ENCODE measurements at places on chromosomes 5 and 9.

GRCh38 chr9:99998266-99998665 lies 91.8 kb downstream of the STX17 start:
- no peak for DNase-seq

DNA sequence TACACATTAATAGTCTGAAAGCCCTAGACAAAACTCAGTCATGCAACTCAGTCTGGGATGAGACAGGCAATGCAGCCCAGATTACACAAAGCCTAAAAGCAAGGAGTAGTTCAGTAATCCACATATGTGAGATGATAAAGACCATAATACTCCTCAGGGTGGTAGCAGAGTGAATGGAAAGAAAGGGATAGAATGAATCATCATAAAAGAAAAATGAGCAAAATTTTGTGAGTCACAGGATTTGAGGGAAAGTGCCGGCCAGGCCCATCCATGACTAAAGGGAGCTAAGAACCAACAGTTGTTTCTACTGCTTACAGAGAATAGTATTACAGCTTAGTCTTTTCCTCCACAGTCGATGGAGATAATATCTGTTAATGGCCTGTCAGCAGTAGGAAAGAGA lies 90.0 kb upstream of the POU5F2 start:
- DNase-seq, result no peak

DNA sequence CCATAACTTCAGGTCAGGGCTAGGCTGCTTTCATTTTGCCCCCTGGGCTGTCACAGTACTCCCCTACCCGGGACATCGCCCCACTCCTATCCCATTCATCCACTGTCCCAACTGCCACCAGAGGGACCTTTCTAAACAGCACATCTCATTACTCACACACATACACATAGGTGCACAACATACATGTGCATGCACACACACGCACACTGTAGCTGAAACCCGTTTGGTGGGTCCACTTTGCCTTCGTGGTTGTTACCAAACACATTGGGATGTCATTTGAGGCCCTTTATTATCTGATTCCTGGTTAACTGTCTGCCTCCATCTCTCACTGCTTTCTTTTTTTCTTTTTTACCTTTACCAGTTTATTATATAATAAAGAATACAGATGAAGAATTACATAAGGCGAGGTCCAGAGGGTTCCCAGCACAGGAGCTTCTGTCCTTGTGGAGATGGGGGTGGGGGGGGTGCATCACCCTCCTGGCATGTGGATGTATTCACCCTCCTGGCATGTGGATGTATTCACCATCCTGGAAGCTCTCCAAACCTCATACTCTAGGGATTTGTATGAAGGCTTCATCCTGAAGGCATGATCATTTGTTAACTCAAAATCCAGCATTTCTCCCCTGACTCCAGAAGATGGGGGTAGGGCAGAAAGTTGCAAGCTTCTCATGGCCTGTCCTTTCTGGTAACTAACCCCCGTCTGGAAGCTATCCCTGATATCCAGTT lies 186.0 kb downstream of the GOLPH3 start:
- DNase-seq, result no peak

DNA sequence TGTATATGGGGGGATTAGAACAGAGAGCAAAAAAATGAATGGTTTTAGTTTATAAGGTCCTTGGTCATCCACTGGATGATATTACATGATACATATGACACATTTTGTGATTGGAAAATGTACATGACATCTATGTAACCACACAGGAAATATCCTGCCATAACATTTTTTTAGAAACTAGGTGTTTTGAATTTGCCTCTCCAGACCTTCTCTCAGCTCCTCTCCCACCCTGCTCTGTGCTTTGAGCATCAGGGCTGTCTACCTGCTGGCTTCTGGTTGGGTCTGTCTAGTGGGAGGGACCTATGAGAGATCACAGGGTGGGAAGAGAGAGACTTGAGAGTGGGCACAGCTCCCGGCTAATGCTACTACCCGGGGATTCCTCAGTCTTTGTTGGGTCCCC lies 24.4 kb downstream of the AKNA start:
- no peak for DNase-seq

DNA sequence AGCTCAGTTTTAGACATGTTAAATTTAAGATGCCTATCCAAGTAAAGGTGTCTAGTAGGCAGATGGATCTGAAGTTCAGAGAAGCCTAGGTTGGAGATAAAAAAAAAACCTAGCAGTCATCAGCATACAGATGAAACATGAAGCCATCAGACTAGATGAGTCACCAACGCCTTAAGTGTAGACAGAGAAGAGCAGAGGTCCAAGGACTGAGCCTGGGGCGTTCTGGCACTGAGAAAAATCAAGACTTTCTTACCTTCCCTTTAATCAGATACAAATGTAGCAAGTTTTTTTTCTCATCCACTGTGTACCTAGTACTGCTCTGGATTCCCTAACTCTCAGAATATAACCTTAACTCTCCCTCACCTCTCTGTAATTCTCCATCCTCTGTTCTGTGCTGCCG lies 97.3 kb downstream of the SIL1 start:
- DNase-seq, result no peak

DNA sequence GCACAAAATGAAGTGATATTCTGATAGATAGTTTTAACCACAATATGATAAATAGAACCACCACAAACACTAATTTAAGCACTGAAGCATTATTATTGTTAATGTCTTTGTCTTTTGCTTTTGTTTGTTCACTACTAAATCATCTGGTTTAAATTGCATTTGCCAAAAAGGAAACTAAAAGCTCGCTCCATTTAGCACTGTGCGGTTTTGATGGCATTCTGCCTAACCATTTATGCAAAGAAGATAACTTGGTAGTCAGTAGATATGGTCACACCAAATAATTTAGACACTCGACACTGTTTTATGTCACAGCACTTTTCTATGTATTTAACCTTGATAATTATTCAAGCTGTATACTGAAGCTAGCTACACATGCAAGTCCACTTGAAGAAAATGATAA lies 849.8 kb upstream of the CDH6 start:
- DNase-seq, result no peak

DNA sequence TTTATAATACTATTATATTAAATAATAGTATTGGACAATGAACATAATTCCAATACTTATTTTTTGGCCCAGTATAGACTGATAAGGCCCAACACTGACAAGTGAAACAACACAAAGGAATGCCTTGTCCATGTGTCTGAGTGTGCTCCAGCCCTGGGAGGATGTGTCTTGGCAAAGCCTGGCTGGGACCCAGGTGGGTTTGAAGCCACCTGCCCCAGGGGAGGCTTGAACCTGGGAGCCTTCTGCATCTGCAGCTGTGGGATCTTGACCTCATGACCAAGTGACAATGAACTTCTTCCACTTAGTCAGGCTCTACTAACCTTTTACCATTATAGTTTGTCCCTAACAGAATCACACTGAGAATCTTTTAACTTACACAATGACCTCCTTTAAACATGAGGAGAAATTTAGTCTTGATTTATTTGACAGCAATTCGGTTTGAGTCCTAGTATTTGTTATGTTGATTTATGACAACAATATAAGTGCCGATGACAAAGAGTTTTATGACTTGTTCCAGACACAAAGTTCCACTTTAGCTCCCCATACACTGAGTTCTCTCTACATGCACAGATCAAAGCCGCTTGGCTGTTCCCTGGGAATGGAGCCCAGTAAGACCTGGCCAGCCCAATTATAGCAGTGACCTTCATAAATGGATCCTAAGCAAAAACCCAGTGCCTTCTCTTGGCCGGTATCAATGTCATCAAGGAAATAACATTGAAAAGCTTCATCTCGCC lies 294.5 kb downstream of the CTNND2 start:
- DNase-seq, result no peak

- no peak for DNase-seq
Measured at GRCh38 chr5:1703352-1704050, 96.1 kb downstream of the MRPL36 start.

GRCh38 chr9:2339416-2339815 lies 282.2 kb upstream of the VLDLR start:
- DNase-seq, result no peak

- DNase-seq, result no peak
Measured at GRCh38 chr5:33526755-33527154, 86.0 kb downstream of the TARS1 start.

- no peak for DNase-seq
Measured at GRCh38 chr5:122611406-122611805, 163.5 kb upstream of the SNX2 start.

DNA sequence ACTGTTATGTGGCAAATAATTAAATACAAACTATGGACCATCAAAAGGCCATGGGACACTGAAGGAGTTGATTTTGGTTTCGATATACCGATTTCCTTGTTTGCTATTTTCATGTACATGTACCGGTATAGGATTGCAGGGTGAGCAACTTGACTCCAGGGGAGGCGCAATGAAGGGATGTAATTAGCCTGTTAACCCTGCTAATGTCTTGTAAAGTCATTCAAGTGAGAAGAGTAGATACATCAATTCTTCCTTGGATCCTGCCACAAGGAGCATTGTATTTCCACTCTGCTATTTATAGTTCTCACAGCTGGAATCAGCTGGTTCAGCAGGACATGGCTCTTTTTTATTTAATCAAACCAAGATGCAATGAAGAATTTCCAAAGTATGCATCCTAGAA lies 102.0 kb downstream of the STK32A start:
- DNase-seq, result no peak

DNA sequence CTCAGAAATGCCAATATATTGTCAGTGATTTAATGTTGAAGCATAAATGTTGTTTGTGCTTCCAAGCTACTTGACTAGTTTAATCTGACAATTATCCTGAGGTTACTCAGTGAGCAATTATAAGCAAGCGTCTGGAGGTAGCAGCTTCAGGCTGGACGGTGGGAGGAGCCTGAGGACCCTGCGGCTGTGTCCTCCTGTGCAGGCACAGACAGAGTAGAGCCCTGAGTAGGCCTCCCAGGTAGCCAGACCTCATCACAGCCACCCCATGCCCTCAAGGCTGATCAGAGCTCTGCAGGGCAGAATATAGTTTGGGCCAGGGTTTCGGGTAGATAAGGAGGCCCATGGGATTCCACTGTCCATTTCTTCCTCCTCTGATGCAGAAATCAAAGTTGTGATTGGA lies 153.6 kb downstream of the DRD1 start:
- DNase-seq, result no peak

GRCh38 chr9:134365791-134366222 lies 39.6 kb downstream of the RXRA start:
- DNase-seq, result no peak

DNA sequence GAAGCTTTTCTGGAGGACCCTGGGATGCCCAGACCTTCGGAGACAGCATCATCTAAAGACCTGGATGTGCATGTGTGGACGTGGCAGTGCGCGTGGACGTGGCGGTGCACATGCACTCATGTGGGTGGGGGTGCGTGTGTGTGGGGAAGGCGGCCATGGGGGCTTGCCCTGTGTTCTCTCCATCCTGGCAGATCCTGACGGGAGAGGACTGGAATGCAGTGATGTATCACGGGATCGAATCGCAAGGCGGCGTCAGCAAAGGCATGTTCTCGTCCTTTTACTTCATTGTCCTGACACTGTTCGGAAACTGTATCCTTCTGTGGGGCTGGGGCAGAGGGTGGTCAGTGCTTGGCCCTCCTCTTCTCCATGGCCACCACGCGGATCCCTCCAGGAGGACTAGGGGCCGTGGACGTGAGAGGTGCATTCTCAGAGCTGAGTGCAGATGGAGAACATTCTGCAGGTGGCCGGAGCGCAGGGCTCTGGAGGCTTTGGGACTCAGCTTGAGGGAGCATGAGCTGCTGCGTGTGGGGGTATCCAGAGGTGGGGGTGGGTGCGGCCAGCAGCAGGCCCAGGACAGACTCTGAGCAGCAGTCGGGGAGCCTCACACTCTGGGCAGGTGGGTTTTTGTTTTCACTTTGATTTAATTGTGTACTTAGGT lies 129.1 kb downstream of the CACNA1B start:
- DNase-seq, result no peak

- no peak for DNase-seq
Measured at GRCh38 chr5:170536525-170536924, 32.7 kb downstream of the KCNIP1 start.

GRCh38 chr5:38695021-38695958 lies 138.8 kb upstream of the LIFR start:
- DNase-seq, result no peak

DNA sequence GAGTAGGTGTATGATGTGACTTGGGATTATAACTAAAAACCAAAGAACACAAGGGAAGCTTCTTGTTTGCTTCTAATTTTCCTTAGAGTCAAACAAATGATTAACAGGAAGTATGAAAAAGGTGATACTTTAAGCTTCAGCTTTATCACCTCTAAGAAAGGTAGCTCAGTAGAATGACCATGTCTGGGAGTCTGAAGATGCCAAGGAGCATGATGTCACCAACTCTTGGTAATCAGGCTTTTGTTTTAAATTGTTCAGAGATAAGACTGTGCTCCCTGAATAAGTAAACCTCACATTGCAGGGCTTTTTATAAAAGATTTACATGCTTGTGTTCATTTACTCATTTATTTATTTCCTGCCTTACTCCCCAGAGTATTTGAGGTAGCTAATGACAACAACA lies 169.9 kb downstream of the FER start:
- no peak for DNase-seq

- no peak for DNase-seq
Measured at GRCh38 chr5:33834334-33834733, 57.5 kb downstream of the ADAMTS12 start.

GRCh38 chr5:96809921-96810320 lies 2.2 kb upstream of the ERAP1 start:
- DNase-seq, result no peak

DNA sequence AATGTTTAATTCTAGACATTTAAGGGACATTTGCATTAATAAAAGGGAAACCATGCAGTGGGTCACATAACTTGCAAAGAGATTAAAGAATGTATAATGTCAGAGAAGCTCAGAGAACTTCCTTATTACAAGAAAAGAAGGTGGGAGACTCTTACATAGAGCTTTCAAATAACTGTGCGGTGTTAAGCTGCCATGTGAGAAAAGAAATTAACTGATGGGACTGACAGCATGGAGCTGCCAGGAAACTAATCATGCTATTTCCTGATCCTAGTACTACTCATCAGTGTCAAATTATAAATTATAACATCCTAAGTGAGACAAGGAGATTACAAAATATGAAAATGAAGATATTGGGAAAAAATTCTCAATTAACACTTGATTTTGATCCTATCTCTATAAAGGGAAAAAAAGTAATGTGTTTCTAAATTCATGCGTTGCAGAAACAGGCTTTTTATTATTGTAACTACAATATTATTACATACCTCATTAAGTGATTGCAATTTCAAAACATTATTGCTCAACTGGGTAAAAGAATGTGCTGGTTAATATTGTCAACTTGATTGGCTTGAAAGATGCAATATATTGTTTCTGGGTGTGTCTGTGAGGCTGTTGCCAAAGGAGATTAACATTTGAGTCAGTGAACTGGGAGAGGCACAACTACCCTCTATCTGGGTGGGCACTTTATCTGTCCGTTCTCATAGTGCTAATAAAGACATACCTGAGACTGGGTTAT lies 609.5 kb upstream of the NUDT12 start:
- DNase-seq, result no peak

Data from omental fat pad (tissue), 4 donors.